ENCODE measurements at places on chromosomes 1 and 21. TPM values are rescaled to one million over a fixed set of nuclear protein-coding genes. Genes with fewer than 3 reads are reported as not detected.
A peak's percentile ranks its signal among the peaks of the same experiment; 100 is the strongest.

GRCh38 chr21:34123609-34124008 lies 50.2 kb downstream of the MRPS6 start:
- DNase-seq = no peak
- no peak overlapping the region for H3K4me3 ChIP-seq
- no peak overlapping the region for H3K27ac ChIP-seq
- no peaks in the 10 kb centered on the region for H3K36me3 ChIP-seq
- H3K4me1 ChIP-seq = no peaks in the 10 kb centered on the region

GRCh38 chr1:108816049-108816893 lies 40.6 kb downstream of the AKNAD1 start:
- 0 out of 2 replicates have a peak, but pooled peaks cover 3% of the 10 kb centered on the region for H3K4me1 ChIP-seq
- no peak for DNase-seq
- no peaks in the 10 kb centered on the region for H3K36me3 ChIP-seq
- H3K27me3 ChIP-seq = no peaks in the 10 kb centered on the region

GRCh38 chr1:30008372-30008997 lies 714.9 kb downstream of the MATN1 start:
- H3K27me3 ChIP-seq = no peaks in the 10 kb centered on the region
- no peaks in the 10 kb centered on the region for H3K36me3 ChIP-seq
- no peaks in the 10 kb centered on the region for H3K4me1 ChIP-seq

GRCh38 chr1:26838474-26839338 lies 12.2 kb downstream of the ZDHHC18 start:
- H3K27me3 ChIP-seq = no peaks in the 10 kb centered on the region
- H3K36me3 ChIP-seq = no peaks in the 10 kb centered on the region
- no peak overlapping the region for H3K4me3 ChIP-seq
- DNase-seq = no peak

DNA sequence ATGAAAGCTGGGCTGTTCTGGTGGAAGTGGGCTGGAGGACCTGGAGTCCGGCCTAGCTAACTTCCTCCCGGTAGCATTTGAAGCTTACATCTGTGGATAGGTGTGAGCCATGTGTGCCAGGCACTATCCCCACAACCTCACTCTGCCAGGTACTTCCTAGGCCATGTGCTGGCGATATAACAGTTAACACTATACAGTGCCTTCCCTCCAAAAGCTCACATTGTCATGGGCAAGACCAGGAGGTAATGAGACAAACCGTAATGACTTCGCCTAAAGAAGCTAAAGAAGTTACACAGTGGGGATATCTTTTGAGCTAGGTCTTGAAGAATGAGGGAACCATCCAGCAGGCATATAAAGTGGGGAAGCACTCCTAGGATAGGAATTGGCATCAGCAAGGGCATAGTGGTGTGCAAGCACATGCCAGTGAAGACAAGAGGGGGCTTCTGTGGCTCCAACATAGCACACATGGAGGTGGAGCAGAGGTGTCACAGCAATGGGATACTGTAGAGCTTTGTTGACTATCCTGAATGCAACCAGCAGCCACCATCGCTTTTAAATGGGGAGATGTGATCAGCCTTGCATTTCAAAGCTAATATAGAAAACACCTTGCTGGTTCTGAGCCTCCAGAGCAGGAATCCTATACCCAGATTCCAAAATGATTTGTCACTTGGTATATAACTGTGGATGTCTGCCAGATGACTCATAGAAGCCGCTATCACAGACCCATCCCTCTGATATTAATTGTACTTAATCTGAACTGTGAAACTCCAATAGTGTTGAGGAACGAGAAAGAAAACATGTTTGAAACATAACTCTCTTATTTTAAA lies 466.3 kb downstream of the LMO4 start:
- peak overlapping the region; percentile 77 for H3K27ac ChIP-seq
- peak; percentile 35 for DNase-seq
- H3K27me3 ChIP-seq = no peaks in the 10 kb centered on the region

DNA sequence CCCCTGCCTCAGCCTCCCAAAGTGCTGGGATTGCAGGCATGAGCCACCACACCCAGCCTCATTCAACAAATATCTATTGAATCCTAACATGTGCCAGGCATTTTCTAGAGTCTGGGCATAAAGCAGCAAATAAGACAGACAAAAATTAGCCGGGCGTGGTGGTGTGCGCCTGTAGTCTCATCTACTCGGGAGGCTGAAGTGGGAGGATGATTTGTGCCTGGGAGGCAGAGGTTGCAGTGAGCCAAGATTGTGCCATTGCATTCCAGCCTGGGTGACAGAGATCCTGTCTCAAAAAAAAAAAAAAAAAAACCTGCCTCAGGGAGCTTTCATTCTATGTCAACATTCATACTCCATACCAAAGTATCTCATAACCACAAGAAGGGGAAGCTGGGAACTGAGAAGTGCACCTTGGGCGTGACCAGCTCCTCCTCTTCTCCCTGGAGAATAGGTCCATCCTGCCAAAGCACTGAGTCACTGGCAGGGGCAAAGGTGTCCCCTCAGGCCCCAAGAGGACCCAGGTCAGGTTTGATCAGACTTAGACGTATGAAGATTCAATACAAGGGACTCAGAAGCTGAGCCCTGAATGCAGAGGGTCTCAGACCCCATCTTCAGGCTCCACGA lies 36.8 kb upstream of the PPP1R15B start:
- H3K27me3 ChIP-seq = no peaks in the 10 kb centered on the region
- H3K27ac ChIP-seq = no peak overlapping the region

DNA sequence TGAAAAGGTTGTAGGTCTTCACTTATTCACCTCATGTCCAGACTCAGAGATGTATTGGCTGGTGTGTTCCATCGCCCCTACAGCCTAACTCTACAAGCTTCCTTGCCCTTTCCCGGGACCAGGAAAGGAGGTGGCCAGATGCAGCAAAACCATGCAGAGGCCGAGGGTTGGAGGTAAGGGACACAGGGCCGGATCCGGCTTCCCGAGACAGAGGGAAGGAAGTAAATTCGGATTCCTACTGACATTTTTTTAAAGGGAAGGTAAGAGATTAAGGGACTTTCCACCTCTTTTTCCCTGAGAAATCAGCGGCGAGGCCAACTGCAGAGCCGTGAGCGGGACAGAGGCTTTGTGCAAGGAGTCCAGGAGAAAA lies 12.7 kb downstream of the EPHA10 start:
- no peaks in the 10 kb centered on the region for H3K27me3 ChIP-seq
- peak overlapping the region; percentile 32 for H3K4me3 ChIP-seq
- no peaks in the 10 kb centered on the region for H3K4me1 ChIP-seq

DNA sequence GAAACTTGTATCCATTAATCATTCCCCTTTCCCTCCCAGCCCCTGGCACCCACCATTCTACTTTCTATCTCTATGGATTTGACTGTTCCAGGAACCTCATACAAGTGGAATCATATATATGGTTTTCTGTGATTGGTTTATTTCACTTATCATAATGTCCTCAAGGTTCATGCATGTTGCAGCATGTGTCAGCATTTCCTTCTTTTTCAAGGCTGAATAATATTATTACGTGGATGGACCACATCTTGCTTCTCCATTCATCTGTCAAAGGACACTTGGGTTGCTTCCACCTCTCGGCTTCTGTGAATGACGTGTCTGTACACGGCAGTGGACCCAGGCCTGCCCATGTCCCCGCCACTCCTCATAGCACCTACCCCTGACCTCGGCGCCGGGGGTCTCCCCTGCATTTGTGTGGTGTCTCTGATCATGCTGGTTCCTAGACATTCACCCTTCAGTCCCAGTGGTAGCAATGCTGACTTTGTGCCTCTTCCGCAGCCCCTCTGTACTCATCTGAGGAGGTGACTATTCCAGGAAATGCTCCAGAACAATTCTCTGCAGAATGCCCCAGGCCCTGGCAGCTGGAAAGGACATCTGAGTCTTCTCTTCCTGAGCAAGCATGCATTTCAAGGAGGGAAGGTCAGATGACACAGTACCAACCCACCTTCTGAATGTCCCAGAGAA lies 136.9 kb downstream of the PSMG1 start:
- H3K27ac ChIP-seq = no peak overlapping the region
- no peaks in the 10 kb centered on the region for H3K4me1 ChIP-seq

DNA sequence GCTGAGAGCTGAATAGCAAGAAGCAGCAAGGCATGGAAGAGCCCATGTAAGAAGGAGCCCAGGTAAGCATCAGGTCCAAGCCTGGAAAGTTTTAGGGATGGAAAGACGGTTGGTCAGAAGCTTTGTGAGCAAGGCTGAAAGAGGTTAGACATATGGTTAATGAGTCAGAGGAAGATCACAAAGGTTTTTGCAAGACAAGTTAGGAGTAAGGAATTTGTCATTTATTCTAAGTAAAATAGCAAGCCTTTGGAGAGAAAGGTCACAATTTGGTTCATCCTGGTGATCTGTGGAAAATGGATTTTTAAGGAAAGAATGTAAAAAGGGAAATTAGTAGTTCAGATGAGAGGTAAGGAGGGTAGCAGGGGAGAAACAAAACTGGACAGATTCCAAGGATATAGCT lies 106.7 kb downstream of the DPYD start:
- no peak for DNase-seq
- H3K36me3 ChIP-seq = no peaks in the 10 kb centered on the region
- no peaks in the 10 kb centered on the region for H3K27me3 ChIP-seq
- peaks cover 17% of the 10 kb centered on the region for H3K4me1 ChIP-seq
- no peak overlapping the region for H3K4me3 ChIP-seq

DNA sequence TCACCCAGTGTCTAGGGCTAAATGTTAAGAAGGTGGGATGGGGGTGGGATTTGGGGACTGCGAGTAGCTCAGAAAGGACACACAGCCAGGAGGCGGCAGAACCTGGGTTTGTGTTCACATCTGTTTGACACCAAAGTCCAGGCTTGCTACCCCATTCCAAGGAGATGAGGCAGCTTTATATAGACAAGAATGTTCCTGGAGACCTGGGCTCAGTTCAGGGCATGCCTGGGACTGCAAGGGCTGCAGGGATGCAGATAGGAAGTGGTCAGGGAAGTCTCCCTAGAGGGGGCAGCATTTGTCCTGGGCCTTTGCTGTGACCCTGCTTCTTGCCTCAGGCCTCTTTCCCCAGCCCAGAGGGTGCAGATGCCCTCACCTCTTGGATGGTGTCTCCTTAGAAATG lies 16.3 kb downstream of the PADI3 start:
- DNase-seq = peak; percentile 38
- H3K36me3 ChIP-seq = no peaks in the 10 kb centered on the region
- no peaks in the 10 kb centered on the region for H3K27me3 ChIP-seq

GRCh38 chr1:156448134-156448967 lies 52.2 kb downstream of the MEF2D start:
- no peaks in the 10 kb centered on the region for H3K36me3 ChIP-seq
- no peak overlapping the region for H3K4me3 ChIP-seq
- DNase-seq = no peak
- H3K27me3 ChIP-seq = no peaks in the 10 kb centered on the region

DNA sequence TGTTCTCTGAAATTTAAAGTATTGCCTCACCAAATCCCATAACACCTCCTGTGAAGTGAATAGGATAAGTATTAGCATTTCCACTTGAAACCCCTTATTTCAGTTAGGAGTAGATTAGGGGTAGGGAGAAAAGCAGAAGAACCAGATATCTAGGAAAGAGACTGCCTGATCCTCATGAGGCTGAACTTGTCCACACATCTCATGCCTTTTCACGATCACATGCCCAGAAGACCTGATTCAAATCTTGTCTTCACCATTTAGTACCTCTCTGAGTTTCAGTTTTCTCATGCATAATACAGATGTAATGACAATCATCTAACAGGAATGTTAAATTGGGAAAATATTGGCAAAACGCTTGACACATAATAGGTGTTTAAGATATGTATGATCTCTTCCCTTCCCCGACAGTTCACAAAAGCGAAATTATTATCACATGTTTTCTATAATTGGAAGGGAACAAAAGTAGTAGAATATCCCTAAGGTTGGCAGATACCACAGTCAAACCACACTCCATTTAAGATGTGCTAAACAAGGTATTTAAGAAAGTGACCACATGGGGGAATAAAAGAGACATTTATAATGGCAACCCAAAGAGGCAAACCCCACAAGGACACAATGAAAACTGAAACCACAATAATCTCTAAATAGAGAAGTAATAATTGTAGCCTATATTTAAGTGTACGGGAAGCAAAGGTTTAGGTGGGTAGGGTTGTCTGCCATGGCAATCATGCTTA lies 25.2 kb downstream of the GFI1 start:
- no peak for DNase-seq
- H3K27me3 ChIP-seq = no peaks in the 10 kb centered on the region
- H3K36me3 ChIP-seq = no peaks in the 10 kb centered on the region
- H3K4me1 ChIP-seq = no peaks in the 10 kb centered on the region
- no peak overlapping the region for H3K4me3 ChIP-seq

DNA sequence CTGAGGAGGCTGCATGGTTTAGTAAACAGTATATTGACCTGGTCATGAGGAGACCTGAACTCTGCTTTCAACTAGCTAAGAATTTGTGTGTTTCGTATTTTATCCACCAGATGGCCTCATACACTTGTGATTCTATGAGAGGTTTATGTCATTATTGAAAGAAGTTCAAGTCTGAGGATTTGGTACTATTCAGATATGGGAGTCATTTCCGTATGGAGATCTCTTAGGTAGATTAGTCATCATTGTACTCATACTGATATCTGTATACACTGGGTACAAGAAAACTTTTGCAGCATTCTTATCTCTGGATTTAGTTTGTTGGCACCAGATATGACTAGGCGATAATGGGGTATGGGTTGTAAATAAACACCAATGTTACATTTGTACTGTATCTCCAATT lies 26.6 kb downstream of the ATF6 start:
- H3K4me1 ChIP-seq = no peaks in the 10 kb centered on the region
- no peaks in the 10 kb centered on the region for H3K27me3 ChIP-seq
- no peaks in the 10 kb centered on the region for H3K36me3 ChIP-seq

S100A3 gene
- total RNA-seq = 0.61 TPM

TAS1R2 gene
- not detected for total RNA-seq

CYP4X1 gene
- total RNA-seq = 5.5 TPM

PEX10 gene
- 21.9 TPM for total RNA-seq

ACTN2 gene
- total RNA-seq = not detected

Measured in Caco-2 (cell line).